ENCODE measurements at places on chromosomes 3 and 15.

DNA sequence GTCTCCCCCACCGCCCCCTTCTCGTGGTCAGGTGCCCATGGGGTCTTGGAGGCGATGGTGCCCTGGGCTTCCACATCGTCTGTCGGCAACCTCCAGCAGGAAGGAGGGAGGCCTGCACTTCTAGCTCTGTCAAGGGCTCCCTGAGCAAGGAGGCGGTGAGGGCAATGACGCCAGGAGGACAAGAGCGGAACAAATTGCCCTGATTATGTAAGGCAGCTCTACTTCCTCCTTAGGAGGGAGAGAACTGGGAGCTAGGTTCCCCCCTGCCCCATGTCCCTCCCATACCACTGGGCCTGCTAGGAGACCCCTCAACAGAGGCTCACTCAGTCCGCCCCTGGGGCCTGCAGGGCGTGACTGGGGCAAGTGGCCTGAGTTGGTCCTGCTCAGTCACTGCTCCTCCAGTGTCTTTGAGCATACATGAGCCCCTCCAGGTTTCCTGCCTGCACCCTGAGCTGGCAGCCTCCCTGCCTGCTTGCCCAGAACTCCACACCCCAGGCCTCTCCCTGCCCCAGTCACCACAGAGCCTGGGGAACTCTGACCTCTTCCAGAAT, 56.1 kb downstream of the CACNA2D2 start:
- no peak for DNase-seq

DNA sequence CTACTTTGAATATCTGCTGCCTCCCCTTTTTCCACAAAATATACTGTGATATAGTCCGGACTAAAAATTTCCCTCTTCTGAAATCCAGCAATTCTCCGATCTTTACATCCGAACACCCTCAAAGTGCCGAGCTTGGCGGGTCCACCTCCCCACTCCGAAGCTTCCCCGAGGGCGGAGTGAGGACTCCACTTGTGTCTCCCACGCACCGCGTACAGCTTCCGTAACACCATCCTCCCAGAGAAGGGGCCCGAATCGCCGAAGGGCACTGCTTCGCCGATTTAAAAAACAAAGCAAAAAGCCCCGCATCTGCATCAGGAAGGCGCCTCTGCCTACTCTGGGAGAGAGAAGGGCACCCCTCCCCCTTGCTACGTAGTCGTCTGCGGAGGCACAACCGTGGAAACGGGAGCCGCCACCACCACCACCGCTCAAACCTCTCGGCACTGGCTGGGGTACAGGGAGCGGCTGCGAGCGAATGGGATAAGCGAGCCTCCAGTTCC, 551 bp downstream of the NCBP2 start:
- peak; percentile 55 for DNase-seq

GRCh38 chr15:62840526-62841268, 201.8 kb upstream of the TPM1 start:
- no peak for DNase-seq

GRCh38 chr3:70393881-70394612, 81.6 kb upstream of the MDFIC2 start:
- DNase-seq: no peak

GRCh38 chr3:55854494-55854893, 367.4 kb upstream of the WNT5A start:
- no peak for DNase-seq

DNA sequence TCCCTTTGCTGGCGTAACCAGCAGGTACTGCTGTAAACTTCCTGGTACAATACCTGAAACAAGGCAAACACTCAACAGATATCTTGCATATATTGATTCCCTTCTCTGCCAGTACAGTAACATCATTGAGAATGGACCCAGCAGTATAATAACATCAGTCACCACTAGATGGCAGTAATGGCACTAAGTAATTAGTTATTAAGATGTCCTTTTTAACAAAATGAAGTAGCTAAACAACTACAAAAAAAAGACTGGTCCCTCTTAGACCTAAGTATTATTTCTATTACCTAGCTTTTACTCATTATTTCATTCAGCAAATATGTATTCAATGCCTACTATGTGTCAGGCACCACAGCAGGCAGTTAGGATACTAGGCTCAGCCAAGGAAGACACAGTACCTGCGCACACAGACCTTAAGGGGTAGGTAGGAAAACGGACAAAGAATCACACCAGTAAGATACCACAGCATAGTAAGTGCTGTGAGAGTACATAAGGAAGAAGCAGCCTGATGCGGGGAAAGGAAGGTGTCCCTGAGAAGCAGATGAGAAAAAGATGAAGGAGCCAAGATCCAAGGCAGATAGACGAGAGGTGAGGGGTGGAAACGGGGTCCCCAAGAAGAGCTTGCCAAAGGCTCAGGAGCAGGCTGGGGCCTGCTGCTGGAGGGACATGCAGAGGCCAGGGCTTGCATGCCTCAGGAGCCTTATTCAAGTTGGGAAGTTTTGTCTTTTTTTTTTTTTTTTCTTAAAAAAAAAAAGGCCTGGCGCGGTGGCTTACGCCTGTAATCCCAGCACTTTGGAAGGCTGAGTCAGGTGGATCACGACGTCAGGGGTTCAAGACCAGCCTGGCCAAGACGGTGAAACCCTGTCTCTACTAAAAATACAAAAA, 102.7 kb upstream of the CHD2 start:
- no peak for DNase-seq

DNA sequence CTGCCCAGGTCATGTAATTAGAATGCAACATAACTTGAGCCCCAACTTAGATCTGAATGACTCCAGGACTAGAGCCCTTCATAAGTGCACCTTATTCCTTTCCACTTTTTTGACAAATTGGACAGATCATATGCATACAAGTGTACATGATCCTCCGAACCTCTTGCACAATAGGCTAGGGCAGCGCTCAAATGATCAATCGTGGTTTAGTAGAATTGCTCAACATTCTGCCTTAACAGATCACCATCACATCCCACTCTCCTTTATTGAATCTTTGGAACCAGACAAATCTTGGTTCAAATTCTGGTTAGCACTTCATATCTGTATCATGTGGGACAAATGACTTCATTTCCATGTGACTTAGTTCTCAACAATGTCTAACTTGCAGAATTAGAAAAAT, 106.8 kb upstream of the CDIN1 start:
- no peak for DNase-seq

- DNase-seq: no peak
Measured at GRCh38 chr15:75928680-75929608, 25.3 kb downstream of the FBXO22 start.

GRCh38 chr15:62599791-62600777, 435.0 kb upstream of the C2CD4B start:
- DNase-seq: no peak

GRCh38 chr3:39917065-39917773, 107.8 kb downstream of the MYRIP start:
- no peak for DNase-seq

- no peak for DNase-seq
Measured at GRCh38 chr3:134378384-134378783, 4.1 kb upstream of the AMOTL2 start.

DNA sequence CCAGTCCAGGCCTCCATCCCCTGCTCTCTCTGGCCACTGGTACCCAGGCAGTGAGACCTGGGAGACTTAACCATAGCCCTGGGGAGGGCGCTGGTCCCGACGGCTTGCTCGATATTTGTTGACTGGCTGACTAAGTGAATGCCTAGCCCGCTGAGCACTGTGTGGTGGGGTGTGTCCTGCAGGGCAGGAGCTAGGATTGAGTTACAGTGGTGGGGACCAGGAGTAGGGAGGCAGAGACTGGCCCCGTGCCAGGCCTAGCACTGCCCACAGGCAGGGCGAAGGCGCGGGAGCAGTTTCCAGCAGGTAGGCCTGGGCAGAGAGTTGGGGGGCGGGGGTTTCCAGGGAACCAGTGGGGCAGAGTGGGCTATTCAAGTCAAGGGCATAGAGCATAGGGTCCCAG, at the start of gene VILL:
VILL (plus strand) TSS at position 260 of the 400 bp plus-strand sequence. CDS start 2,887 bp downstream, outside the sequence.
- no peak for DNase-seq

- DNase-seq: no peak
Measured at GRCh38 chr3:26345613-26346012, 277.0 kb upstream of the LRRC3B start.

- no peak for DNase-seq
Measured at GRCh38 chr3:128782282-128783146, 56.5 kb downstream of the RAB7A start.

DNA sequence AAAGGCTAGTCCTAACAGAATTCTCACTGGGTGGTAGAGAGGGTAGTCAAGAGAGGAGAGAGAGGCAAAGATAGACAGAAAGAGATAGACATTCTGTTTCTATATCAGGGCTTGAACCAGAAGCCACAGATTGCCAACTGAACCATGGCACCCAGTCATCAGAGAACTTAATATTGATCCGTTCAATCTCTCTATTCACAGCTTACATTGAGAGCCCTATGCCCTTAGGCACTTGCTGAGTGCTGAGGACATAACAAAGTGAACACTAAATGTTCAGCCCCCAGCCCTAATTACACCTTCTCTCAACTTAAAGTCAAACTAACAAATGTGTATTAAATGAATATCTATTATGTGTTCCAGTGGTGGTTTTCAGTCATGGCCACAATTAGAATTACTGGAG, 124.1 kb downstream of the FILIP1L start:
- DNase-seq: no peak

- DNase-seq: no peak
Measured at GRCh38 chr15:69734699-69735098, 282.1 kb downstream of the RPLP1 start.

GRCh38 chr3:70608434-70608833, 296.0 kb upstream of the MDFIC2 start:
- DNase-seq: no peak

- no peak for DNase-seq
Measured at GRCh38 chr3:99579246-99579645, 59.1 kb upstream of the COL8A1 start.

GRCh38 chr15:25903024-25903581, 40.0 kb upstream of the ATP10A start:
- DNase-seq: no peak

DNA sequence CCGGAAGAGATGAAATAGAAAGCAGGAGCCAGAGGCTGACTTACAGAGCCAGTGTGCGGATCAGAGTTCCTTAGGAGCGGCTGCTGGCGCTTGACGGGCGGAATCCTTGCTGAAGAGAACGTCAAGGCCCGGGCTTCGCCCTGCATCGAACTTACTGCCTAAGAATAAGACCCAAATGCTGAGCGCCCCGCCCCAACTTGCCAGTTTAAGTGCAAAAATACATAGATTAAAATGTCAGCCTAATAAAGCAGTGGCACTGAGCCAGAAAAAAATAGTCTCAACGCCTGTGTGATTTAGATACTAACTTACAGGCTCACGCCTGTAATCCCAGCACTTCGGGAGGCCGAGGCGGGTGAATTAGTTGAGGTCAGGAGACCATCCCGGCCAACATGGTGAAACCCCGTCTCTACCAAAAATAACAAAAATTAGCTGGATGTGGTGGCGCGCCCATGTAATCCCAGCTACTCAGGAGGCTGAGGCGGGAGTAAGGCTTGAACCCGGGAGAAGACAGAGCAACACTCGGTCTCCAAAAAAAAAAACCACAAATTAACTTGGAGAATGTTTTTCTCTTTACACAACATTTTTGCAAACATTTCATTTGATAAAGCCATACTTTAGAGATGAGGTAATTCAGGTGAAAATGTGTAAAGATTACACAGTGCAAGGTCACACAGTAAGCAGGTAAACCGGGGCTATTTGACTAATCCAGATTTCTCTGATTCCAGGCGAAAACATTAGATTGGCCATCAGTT, 1.2 kb upstream of the UBP1 start:
- no peak for DNase-seq

DNA sequence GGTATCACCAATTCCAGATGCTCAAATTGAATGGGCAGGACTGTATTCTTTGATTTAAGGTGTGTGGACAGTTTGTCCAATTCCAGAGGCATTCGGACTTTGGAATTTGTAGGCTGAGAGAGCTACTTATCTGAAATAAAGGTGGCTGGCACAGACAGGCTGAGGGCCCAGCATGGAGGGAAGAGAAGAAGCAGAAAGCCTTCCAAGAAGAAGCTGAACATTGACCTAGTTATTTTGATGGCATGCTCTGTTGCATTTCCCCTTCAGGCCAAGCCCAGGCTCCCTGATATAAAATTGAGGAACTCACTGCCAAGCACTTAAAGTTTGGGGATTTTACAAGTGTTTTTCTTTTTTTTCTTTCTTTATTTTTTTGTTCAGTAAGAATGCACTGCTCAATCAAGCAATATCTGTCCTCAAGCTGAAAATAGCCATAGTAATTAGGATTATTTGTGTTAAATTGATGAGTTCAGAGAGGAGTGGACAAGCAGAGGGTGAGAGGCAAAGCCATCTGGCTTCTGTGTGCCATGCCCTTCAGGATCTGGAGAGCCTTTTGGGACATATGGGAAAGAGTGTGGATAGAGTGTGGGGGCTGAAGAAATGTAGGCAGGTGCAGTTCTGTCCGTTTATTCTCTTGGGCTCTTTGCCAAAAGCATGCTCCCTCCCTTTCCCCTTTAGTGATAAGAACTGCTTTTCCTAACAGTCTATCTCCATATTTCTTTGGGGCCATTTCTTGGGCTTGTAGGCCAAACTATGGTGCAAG, 148.9 kb downstream of the OXSM start:
- DNase-seq: no peak

- no peak for DNase-seq
Measured at GRCh38 chr3:28050885-28051284, 190.5 kb upstream of the CMC1 start.

- DNase-seq: no peak
Measured at GRCh38 chr15:98823012-98823458, 174.7 kb downstream of the IGF1R start.

- DNase-seq: no peak
Measured at GRCh38 chr3:10244009-10244408, 4.2 kb upstream of the TATDN2 start.

GRCh38 chr15:31173790-31174450, 72.4 kb upstream of the TRPM1 start:
- no peak for DNase-seq

- no peak for DNase-seq
Measured at GRCh38 chr15:65595960-65596359, 15.0 kb downstream of the INTS14 start.

- peak; percentile 15 for DNase-seq
Measured at GRCh38 chr3:48157950-48158376, 30.3 kb downstream of the CDC25A start.

GRCh38 chr15:69094124-69094921, 66.1 kb upstream of the GLCE start:
- DNase-seq: no peak

DNA sequence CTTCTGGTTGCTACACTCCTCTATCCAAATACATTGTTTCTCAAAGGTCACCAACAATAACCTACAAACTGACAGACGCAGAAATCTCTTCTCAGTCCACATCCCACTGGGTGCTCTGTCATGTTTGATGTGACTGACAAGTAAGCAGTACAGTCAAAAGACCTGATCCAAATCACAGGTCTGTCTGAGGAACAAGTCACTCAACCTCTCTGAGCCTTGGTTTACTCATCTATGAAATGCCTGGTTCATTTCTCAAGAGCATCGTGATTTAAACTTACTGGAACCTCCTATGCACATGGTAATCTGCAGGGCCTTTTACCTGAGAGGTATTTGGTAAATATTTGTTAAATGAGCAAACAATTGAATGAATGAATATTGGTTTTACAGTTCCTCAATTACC, 5.5 kb downstream of the LRRC31 start:
- no peak for DNase-seq
